Thyroid gland (tissue), 4 donors: ENCODE measurements at places on chromosomes 2 and 18. TPM values are rescaled to one million over a fixed set of nuclear protein-coding genes. Genes with fewer than 3 reads are reported as not detected.

Gene IL1F10
- not detected for total RNA-seq

Gene RTP5
- not detected for total RNA-seq

- DNase-seq = no peak
Observed at GRCh38 chr2:3248754-3249475, 128.7 kb downstream of the EIPR1 start.

- DNase-seq = no peak
Observed at GRCh38 chr2:78476619-78477229, 548.8 kb upstream of the REG3G start.

DNA sequence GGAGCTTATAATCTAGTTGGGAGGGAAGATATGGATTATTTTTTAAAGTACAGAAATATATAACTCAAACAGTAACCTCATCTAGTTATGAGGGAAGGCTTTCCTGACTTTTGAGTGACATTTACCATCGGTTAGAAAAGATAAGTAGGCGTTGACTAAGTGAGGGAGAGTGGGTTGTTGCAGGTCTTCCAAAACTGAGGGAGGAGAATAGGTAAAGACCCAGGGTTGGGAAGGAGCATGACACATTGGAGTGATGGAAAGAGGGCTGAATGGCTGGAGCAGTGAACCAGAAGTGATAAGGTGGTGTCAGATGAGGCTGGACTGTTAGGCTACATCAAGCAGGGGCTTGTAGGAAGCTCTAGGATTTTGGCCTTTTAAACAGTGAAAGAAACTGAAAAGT is 10.6 kb upstream of the NUP35 start:
- DNase-seq = no peak
